Stimulated activated CD4-positive, alpha-beta T cell treated with anti-CD3 and anti-CD28 coated beads, Interleukin-1b, Interleukin-23, amount 100 ng/mL, for 24 hours (primary cell): ENCODE measurements at places on chromosomes 4 and X.
A peak's percentile ranks its signal among the peaks of the same experiment; 100 is the strongest.

DNA sequence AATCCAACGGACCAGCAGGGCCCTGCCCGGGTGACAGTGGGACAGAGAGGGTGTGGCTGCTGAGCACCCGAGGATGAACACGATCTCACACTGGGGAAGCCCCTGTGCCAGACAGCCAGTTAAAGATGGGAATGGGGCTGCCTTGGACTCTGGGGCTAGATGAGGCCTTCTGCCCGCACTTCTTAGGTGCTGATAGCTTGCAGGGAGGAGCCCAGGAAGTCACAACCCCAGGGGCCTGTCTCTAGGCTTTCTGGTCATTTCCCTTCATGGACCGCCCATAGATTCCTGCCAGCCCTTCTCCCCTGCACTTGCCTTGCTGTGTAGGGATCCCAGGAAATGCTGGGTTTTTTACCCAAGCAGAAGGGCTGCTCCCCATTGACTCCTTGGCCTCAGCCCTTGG is 6.2 kb downstream of the ZNF275 start:
- DNase-seq, result no peak

DNA sequence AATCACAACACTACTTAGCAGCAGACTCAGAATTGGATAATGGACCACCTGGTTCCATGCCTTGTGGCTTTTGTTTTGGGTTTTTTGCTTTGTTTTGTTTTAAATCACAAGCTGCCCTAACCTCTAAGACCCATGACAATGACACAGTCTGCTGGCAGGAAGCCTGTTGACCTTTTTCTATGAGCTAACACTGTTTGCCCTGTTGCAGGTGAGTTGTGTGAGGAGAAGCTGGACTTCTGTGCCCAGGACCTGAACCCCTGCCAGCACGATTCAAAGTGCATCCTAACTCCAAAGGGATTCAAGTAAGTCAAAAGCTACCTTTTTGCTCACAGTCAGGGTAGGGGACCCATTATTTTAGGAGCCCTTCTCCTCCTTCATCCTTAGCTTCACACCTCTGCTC is 110.8 kb upstream of the PACRGL start:
- DNase-seq, result no peak

DNA sequence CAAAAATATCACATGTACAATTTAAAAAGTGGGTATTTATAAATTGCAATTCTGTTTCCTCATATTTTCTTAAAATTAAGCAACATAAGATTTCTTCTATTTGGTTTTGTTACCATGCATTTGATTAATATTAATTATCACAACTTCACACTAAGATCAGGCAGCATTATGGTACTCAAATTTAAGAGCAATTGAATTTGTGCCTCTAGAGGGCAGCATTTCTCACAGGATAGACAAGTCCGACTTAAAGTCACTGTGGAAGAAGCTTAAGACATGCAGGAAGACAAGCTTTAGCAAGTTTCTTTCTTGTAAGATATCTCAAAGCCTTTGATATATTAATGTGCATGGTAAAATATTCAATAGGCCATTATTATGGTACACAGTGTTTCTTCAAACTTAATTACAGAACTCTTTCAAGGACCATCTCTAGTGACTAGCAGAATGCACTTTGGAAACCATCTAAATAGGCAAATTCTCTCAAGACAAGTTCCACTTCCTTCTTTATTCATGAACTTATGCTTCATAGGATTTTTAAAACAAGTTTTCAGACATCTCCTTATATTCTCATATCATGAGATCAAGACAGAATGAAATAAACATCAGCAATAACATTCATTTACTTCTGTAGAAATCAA is 35.0 kb downstream of the FBXW7 start:
- peak; percentile 14 for DNase-seq

DNA sequence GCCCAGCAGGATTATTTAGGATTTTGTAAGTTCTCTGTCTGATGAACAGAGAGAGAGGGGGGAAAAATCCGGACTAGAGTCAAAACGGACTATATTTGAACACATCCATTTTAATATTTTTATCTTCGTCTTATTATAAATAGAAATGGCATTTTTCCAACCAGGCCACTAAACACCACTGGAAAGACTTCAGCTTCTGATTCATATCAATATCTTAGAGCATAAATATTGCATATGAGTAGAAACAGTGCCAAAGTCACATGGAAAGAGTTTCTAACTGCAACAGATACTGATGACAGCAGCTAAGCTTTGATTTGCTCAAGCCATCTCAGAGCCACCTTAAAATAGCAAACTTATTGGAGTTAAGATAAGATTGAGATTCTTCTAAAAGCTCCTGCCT is 456 bp downstream of the PPARGC1A start:
- no peak for DNase-seq
